Body of pancreas (tissue), 4 donors: ENCODE measurements at places on chromosomes 6 and 20. TPM values are rescaled to one million over a fixed set of nuclear protein-coding genes. Genes with fewer than 3 reads are reported as not detected.

PBOV1 gene
- total RNA-seq: not detected

EMILIN3 gene
- total RNA-seq: not detected

IMPG1 gene
- total RNA-seq: not detected

RSPH4A gene
- not detected for total RNA-seq

DACT2 gene
- 4.9 TPM for total RNA-seq

DSN1 gene
- total RNA-seq: 1.8 TPM

CHD6 gene
- 43.5 TPM for total RNA-seq

SLC22A16 gene
- total RNA-seq: not detected

GNAS gene
- total RNA-seq: 623 TPM

CYP39A1 gene
- 6.3 TPM for total RNA-seq
